ENCODE measurements at places on chromosomes 5 and 9. TPM values are rescaled to one million over a fixed set of nuclear protein-coding genes. Genes with fewer than 3 reads are reported as not detected.

The INSL6 gene
- not detected for total RNA-seq

The SELENOP gene
- not detected for total RNA-seq

The ZNF300 gene
- total RNA-seq, result 1.2 TPM

The SPATA31D4 gene
- not detected for total RNA-seq

The SEMA6A gene
- total RNA-seq, result not detected

The ALDH1A1 gene
- not detected for total RNA-seq

The CYLC2 gene
- total RNA-seq, result not detected

- DNase-seq, result no peak
These were observed 77.6 kb downstream of the KIF4B start for GRCh38 chr5:155091063-155091648.

DNA sequence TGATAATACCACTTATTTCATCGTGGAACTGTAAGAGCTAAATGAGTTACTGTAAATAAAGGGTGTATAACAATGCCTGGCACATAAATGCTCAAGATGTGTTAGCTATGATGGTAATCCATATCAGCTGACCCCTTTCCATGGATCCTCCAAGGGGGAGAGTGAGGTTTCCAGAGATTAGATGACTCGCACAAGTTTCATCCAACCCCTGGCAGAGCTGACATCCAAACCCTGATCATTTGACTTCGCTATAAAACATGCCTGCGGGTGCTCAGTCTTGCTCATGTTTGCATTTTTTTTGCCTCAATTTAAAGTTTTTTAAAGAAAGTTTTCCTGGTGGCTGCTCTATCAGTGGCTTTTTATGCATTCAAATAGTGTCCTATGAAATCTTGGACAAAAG, 145.7 kb upstream of the SMIM23 start:
- DNase-seq, result no peak

DNA sequence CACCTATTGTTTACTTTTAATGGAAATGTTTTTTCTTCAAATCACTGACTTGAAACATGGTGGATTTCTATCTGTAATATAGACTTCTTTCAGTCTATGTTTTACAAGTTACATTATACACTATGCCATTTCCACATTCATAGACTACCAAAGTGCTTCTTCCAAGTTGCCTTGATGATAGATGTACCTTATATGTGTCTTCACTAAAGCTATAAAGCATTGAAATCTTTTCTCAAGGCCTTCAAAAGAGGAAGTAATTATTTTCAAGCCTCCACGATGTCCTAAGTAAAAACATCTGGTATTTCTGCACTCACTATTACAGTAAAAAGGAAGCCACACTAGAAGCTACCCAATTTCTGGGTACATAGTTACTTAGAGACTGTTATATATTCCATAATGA, 113.3 kb downstream of the FGF10 start:
- DNase-seq, result no peak

- DNase-seq, result peak; percentile 71
These were observed 218.2 kb downstream of the MAST4 start for GRCh38 chr5:66814146-66814991.

DNA sequence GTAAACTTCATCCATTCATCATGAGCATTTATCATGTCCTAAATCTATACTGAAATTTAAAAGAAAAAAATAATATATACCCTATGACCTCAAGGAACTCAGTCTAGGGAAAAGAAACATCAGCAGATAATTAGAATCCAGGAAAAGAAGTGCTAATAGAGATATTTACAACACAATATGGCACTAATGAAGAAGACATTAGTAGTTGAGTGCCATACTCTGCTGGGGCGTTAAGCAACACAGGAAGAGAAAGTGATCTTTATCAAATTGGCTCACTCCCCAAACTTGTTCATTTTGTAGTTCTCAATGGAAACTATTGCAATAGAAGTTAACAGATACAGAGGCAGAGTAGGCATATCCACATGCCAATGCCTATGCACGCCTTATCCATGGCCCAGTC, 27.5 kb downstream of the GABRA6 start:
- DNase-seq, result no peak

GRCh38 chr5:146041180-146041789, 64.1 kb downstream of the PLAC8L1 start:
- DNase-seq, result no peak

DNA sequence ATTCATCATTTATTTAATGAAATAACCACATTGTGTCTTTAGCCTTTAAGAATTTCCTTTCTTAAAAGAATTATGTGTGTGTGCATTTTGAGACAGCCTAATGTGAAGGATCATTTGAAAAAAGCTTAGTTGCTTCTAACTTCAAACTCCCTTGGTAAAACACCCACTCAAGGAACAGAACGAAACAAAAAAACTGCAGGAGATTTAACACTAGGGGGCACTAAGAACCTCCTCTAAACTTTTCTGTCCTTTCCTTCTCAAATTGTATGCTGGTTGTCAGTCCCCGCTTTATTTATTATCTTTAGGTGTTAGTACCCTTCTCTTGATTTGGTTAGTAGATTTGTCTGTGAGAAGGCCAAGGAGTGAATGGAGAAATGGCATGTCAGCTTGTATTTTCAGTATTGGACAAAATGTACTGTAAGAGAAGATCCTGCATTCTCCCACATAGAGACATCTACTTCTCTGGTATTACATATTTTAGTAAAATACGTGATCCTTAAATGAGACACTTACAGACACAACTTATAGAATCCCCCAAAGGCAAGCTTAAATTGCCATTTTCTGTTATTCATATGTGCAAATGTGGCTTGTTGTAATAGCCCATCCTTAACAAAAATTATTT, 229.7 kb downstream of the MRPS30 start:
- DNase-seq, result no peak

DNA sequence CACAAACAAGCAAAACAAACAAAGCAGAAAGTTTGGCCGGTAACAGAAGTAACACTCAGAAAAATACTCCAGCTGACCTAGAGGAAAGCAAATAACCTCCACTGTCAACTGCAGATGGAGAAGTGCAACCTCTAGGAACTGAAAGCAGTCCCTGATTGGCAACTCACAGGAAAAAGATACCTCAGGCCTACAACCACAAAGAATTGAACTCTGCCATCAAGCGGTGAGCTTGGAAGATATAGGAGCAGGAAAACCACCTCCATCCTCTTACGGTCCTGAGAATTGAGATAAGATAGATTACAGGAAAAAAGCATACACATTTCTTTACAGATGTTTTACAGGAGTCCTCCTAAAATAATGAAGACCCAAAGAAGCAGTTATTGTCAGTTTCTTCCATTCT, 184.5 kb downstream of the PDZD2 start:
- no peak for DNase-seq

DNA sequence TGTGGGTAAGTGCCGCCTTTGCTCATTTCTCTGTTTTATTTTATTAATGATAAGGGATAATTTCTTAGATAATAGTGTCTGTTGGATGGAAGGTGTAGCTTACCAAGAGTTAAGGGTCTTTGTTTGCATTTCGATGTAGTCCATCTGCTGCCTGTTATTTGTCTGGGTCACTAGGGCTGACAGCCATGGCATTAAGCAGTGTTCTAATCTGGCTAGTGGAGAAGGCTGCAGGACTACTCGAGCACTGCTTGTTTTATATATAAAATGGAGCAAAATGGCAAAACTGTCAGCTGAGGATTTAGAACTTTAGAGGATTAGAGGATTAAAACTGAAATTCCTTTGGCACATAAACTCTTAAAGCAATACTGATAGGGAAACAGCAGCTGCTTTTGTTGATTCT, 67.5 kb downstream of the C7 start:
- DNase-seq, result no peak

DNA sequence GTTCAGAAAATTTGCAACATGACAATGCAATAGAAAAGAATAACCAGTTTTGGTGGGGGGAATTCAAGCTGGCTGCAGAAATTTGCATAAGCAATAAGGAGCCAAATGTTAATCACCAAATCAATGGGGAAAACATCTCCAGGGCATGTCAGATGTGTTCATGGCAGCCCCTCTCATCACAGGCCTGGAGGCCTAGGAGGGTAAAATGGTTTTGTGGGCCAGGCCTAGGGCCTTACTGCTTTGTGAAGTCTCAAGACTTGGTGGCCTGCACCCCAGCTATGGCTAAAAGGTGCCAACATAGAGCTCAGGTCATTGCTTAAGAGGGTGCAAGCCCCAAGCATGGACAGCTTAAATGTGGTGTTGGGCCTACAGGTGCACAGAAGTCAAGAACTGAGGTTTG, 29.7 kb upstream of the SLC36A1 start:
- DNase-seq, result no peak

- DNase-seq, result no peak
These were observed 97.8 kb downstream of the DENND1A start for GRCh38 chr9:123832176-123832575.

GRCh38 chr5:149638546-149639241, 57.4 kb downstream of the ARHGEF37 start:
- no peak for DNase-seq

DNA sequence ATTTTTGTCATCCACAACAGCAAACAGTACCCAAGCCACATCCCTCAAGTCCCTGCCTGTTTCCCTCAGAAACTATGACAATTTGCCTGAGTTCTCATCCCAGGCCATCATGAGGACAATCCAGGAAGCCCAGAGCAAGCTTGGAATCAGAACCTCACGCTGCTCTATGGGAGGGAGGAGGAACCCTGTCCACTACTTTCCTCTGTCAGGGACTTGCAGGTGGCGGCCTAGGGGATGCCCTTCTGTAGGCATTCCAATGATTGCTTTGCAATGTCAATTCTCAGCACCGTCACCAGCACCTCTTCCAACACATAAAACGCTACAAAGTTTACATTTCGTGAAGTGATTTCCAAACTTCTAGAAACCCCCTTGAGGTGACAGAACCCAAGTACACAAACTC, 170.4 kb upstream of the FSTL4 start:
- DNase-seq, result no peak

DNA sequence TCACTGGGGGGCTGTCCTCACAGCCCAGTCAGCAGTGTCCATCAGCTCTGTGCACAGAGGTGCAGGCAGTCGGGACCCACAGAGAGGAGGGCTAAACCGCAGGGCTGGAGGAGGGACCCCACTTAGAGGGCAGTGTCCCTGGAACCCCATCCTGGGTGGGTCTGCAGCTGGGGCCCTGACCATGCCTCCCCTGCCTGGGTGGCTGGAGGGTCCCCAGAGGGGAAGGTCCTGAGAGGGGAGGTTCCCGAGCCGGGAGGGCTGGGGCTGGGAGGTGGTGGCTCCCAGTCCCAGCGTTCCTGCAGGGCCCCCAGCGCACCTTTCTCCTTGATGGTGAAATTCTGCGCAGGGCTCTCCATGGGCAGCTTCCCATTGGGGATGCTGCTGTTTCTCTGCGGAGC, 32.7 kb downstream of the EXOC3 start:
- no peak for DNase-seq

GRCh38 chr5:119166026-119166425, 95.1 kb downstream of the DMXL1 start:
- no peak for DNase-seq

- DNase-seq, result no peak
These were observed 786 bp upstream of the HRCT1 start for GRCh38 chr9:35905051-35905781.

DNA sequence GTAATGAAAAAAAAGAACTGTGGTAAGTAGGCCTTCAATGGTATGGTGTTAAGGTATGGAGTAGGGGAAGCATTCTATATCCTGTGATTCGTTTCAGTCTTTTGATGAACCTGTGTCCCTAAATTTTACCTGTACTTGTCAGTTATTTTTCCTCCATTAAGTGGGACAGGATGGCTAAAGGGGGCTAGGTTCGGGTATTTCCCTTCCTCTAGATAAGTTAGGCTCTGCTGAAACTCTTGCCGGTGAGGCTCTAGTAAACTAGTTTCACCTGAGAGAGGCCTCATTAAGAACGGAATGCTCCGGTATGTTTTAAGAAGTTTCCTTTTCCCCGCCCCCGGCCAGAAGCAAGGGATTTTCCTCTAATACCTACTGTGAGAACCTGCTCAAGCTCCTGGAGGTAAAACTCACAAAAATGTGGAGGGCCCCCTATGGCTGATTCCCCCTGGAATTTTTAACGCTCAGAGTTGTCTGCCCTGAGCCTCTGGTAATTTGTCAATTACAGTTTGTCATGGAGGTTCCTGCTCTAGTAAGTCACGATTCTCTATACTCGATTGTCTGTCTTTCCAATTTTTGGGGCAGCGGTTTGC, 87.7 kb downstream of the MACIR start:
- DNase-seq, result no peak

- DNase-seq, result no peak
These were observed 386.1 kb upstream of the KIF2A start for GRCh38 chr5:61919920-61920319.

DNA sequence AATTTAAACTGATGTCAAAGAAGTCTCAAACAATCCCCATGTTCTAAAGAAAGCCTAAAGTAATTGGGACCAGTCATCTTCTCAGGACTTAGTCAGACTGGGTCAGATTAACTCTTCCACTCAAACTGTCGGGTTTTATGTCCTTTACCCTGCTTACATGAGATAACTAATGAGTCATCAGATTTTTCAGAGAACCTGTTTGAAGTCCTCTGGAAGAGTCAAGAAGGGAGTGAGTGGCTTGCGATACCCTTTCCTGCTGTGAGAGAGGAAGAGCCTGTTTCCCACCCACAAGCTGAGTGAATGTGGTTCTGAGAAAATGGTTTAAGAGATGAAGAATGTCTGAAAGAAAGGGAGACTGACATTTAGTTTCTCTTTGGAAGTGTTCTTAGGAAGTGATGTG, 1866.7 kb upstream of the C9orf72 start:
- no peak for DNase-seq

DNA sequence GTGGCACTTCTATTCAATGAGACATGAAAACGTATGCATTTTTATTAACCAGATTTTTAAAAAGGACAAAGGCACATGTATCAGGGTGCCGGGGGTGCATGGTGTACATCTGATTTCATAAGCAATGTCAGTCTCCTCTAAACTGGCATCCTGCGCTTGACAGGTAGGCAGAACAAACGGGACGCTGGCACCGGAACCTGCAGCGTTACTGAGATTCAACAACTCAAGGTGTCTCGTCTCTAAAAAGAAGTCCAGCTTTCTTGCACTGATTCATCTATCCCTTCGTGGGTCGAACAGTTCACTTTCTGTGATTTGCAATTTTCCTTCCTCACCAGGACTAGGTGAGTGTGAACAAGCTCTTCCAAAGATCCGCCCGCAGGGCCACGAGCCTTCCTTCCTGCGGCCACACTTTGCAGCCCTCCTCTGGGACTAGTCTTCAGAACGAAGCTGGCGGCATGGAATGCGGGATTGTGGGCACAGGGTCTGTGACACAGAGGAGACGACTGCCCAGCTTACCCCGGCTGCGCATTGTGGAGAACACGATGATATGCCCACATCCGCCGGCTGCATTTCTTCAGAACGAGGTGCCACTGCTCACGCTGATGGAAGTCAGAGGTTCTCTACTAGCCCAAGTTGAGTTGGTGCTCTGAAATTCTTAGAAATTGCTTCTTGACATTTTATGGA, 7.2 kb downstream of the SLC6A3 start:
- DNase-seq, result no peak

- DNase-seq, result no peak
These were observed 86.1 kb downstream of the SV2C start for GRCh38 chr5:76169146-76169905.

GRCh38 chr5:36723912-36724311, 117.5 kb downstream of the SLC1A3 start:
- DNase-seq, result no peak

DNA sequence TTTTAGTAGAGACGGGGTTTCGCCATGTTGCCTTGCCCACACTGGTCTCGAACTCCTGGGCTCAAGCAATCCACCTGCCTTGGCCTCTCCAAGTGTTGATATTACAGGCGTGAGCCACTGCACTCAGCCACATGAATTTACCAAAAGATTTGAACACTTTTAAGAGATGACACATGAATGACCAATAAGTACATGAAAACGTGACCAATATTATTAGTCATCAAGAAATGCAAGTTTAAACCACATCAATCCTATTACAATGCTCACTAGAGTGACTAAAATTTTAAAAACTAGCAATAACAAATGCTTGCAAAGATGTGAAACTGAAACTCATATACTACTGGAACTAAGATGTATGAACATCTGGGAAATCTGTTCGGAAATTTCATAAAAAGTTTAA, 54.3 kb downstream of the NR6A1 start:
- no peak for DNase-seq

All from activated CD8-positive, alpha-beta T cell treated with anti-CD3 and anti-CD28 coated beads for 36 hours (primary cell).